ENCODE measurements at places on chromosomes 11 and 22.

- peak; percentile 73 for DNase-seq
Measured at GRCh38 chr11:66559142-66559865, 9.1 kb downstream of the CTSF start.

DNA sequence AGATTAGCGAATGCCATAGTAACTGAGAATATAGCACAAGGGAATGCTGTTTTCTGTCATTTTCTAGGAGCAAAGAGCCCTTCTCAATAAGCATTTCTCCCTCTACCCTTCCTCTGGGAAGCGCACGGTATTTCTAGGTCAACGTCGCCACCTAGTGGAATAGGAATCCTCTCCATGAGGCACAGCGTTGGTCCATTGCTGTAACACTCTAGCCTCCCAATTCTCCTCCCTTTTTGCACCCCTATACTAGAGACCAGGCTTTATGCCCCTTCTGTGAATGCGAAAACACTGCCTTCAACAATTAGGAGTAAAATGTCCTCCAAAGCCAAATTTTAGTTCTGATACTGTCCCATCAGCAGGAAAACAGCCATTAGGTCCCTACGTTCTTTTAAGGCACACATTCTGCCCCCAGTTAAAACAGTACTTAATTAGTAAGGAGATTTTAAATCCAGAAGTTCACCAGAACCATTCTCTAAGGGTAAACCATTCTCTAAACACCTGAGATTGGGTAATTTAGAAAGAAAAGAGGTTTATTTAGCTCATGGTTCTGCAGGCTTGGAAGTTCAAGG is 12.8 kb upstream of the HYLS1 start:
- peak; percentile 55 for DNase-seq

- DNase-seq, result no peak
Measured at GRCh38 chr11:74157169-74157568, 13.6 kb downstream of the C2CD3 start.

GRCh38 chr22:40791241-40791640 is 27.9 kb downstream of the SLC25A17 start:
- no peak for DNase-seq

DNA sequence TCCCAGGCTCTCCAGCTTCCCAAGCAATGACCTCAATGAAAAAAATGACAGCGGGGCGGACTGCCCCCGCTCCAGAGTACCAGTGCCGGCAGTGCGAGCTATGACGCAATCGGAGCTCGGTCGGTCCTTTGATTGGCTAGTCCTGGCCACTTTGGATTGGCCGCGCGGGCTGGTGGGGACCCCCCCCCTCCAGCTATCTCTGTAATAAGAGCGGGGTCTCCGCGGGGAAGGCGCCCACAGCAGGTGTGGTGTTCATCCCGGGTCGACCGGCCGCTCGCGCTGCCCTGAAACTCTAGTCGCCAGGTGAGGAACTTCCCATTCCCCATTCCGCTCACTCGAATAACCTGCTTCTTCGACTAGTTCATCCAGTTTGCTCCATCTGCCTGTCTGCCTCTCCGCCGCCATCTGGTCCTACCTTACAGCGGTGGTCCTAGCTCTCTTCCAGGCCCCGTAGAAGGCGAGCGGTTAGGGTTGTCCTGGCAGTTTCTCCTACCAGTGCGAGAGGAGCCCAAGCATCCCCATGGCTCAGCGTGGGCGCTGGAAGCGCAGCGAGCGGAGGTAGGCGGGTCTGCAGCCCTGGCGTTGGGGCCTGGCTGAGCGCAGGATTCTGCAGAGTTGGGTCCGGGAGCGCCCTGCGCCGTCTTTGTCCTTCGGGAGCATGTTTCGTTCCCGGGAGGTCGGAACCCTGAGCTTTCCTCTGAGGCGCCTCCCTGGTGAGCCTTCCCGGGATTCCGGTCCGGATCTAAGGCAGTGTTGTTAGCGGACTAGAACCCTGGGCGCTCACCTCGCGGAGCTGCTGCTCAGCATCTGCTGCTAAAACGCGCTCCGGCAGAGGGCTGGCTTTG is at the start of gene CALCB:
Gene CALCB (plus strand): TSS at position 233 of the 845 bp plus-strand sequence. CDS start 1,126 bp downstream, outside the sequence.
- DNase-seq, result peak; percentile 25

DNA sequence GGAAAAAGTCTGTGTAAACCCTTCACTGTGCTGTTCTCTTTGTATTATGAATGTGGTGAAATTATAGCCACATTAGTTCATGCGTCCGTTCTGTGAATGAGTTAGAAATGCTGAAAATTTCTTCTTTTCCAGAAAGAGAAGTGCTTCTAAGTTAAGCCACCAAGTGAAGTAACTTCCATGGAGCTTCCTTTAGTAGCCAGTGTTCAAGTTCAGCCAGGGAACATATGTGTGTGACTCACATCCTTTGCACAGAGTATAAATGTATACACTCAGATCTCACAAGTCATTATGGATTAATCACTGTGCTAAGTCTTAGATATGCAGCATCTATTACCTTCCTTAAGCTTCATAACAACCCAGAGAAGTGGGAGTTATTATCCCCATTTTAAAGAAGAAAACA is 3.1 kb upstream of the MMP8 start:
- no peak for DNase-seq

DNA sequence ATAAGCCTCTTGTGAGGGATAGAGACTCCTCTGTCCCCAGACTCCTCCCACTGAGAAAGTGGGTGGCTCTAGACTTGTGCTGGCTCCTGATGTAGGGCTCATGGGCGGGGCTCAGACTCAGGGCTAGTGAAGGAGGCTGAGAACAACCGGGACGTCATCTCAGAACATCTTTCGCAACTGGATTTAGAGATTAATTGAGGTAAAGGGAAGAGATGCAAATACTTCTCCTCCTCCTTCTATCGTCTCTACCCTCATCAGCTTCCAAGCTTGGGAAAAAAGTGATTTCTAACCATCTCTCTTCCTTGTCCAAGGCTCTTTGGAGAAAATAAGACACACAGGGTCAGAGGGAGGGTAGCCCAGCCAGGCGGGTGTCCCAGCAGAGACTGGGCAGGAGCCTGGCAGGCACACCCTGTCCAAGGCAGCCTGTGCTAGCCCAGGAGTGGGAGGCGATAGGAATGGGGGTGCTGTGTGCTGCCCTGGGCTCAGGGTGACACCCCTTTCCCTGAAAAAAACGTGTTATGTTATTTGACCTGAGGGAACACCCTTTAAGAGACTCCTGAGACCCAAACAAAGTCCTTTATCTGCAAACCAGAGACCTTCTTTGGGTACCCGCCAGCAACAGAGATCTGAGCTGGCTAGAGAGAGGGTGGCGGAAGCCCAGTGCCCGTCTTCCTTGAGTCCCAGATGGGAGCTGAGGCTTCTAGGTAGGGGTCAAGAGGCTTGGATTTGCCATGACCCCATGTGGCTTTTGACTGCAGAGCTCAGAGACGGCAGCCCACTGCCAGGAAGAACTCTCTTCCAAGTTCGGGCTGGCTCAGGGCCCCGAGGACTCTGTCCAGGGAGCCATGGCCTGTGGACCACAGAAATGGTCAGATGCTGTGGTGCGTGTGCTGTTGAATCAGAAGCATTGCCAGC is 160.9 kb downstream of the ADAMTS15 start:
- no peak for DNase-seq

Measured in HuH-7.5 (cell line).